ENCODE measurements at places on chromosomes 1 and 21.

DNA sequence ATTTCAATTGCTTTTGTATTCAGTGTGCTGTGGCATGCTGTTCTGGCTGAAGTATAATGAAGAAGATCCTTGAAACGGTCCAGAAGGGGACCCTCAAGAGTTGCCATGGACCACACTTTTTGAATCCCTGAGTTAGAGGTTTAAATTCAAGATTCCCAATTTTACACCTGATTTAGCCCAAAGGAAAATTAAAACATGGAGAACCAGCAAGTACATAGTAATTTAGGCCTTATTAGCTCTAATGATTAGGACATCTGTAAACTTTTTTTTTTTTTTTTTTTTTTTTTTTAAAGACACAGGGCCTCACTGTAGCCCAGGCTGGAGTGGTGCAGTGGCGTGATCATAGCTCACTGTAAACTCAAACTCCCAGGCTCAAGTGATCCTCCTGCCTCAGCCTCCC, 107.3 kb downstream of the ENAH start:
- no peak for DNase-seq

DNA sequence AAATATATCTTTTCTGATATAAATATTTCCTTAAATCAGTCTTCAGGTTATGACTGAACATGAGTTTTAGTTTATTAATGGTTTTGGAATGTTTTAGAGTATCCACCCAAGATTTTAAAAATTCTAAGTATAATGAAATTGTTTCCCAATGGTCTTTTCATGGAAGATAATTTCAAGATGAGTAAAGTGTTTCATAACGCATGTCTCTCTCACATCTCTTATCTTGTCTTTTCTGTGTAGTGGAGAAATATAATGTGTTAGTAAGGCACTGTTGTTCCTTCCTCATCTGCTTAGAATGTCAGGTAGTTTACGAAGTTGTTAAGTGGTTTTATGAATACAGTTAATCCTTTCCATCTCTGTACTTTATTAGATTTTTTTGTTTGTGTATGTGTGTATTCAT, 49.6 kb downstream of the PLA2G4A start:
- no peak for DNase-seq

DNA sequence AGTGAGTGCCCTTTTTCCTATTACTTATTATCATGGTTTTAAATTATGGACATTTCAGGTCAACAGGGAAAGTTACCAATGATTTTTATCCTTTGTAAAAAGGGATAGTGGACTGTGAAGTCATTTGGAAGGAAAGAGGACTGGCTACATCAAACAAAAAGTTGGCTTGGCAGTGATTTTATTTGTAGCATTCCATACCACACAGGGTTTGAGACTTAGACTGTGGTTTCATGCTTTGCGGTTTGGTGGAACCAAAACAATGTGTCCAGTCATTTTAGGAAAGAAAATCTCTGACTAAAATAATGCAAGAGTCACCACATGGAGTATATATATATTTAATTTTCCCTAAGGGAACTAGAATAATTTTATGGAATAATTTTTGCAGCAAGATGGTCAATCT, 239.5 kb downstream of the HMCN1 start:
- peak; percentile 92 for DNase-seq

DNA sequence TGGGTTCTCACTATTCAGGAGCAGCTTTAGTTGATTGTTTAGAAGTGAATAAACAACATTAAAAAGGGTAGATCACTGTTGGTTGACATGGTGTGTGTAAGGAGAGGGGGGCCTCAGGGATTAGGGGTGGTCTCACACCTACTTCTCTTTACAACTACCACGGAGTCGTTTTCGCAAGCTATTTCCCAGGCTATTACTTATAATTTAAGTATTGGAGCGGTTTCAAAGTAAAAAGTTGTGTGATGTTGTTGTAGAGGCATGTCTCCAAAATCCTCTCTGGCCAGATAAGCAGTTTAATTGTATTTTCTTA, 1.3 kb downstream of the GPSM2 start:
- no peak for DNase-seq

GRCh38 chr1:112794654-112795239, 79.6 kb upstream of the PPM1J start:
- no peak for DNase-seq

DNA sequence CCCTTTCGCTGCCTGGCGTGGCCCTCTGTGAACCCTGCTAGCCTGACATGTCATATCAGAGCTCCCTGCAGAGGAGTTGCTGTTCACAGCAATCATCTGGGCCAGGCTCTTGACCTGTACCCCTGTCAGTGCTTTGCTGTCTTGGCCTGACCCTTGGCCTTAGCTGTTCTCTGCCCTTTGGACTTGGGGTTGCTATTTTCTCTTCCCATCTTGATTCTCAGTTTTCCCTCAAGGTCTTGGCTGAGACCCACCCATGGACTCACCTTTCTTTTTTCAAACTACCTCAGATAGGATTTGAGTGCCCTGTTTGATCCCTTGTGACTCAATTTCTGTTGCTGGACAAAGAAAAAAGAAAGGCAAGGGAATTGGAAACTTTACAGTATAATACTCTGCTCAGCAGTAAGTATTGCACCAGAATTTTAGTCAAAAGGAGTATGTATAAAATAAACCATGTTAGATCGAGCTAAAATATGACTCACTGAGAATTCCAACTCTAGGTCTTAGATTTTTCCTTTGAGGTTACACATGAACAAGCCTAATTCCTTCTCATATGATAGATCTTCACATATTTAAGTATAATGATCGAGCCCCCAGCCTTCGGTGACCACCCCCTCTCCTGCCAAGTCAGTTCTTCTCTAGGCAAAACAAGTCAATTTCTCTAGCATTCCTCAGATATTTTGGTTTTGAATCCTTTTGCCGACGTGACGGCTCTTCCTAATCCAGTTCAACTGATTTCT, 110.5 kb downstream of the NGF start:
- DNase-seq = no peak

DNA sequence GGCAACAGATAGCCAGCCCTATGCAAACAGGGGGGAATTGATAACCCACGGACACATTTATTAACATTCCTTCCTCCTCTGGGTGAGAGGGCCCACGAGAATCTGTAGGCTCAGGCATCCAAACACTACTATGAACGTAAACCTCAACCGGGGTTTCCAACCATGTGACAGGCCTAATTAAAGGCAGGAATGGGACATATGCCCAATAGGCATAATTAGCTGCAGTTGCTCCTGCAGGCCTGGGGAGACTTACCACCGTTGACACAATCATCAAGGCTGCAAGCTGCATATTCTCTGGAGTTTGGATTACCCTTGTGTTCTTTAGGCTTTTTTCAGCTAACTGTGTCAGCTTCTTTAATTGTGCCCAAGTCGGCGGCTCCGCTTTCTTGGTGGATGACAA, 22.2 kb upstream of the GBP1 start:
- no peak for DNase-seq

DNA sequence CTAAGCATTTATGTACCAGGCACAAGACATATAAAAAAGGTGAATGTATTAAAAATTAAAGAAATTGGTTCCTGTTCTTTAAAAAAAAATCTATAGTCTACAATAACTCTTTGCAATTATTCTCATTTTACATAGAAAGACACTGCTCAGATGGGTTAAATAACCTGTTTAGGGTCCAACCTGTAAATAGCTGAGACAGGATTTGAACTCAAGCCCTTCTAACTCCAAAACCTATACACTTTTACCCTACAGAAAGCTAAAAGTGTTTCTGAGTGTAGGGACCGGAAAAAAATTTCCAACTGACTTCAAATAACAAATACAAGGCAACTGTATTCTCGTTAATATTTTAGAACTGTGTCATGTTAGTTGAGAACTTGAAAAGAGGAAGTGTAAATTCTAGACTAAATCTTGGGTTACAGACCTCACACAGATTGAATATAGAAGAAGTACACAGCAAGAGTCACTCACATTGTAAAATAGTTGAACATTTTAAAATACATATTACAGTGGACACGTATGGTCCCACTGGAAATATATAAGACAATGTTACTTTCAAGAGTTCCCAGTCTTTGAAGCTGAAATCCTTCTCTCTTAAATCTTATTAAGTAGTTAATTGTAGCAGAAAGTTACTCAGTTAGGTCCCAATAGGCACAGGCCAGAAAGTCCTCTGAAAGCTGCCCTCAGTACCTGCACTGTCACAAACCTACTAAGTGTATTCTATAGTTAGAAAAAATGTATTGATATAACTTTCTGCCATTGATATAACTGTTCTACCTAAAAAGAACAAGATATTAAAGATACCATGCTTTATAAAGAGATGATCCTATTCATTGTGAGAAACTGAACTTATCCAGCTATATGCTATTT, 7.3 kb downstream of the EDEM3 start:
- no peak for DNase-seq

- DNase-seq = peak; percentile 82
These were observed 7.4 kb upstream of the MPL start for GRCh38 chr1:43329995-43330751.

GRCh38 chr1:115457289-115457688, 119.2 kb upstream of the NGF start:
- DNase-seq = no peak

- DNase-seq = no peak
These were observed 79.2 kb downstream of the ZNF326 start for GRCh38 chr1:90074137-90074536.

DNA sequence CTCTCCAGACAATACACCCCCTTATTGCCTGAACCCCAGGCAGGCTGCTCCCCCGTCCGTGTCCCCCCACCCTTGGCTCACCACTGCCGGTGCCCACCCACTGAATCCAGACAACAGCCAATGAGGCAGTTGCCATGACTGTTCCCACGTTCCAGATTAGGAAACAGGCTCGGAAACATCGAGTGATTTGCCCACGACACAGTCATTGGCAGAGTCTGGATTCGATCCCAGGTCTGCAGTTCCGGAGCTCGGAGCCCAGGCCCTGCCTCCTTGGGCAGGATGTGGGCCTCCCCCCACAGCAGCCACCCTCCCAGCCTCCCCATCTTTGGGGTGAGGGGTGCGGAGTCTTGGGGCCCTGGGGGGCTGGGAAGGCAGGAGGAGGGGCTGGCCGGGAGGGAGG, 20.3 kb upstream of the CLSTN1 start:
- DNase-seq = peak; percentile 19

DNA sequence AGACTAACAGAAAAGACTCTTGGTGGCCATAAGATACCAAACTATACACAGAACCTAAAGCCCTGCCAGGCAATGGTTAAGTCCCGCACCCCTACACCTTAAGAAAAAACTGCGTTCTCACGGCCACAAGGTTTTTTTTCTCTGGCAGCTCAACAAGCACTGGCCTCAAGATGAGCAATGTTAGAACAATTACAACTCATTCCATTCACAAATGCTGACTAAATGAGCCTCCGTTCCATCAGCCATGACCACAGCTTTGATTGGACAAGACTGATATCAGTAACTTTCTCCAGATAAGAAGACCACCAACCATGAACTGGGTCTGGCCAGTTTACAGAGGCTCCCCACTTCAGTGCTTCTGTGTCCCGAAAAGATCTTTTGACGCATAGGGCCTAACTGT, 31.9 kb downstream of the SEC16B start:
- DNase-seq = no peak

DNA sequence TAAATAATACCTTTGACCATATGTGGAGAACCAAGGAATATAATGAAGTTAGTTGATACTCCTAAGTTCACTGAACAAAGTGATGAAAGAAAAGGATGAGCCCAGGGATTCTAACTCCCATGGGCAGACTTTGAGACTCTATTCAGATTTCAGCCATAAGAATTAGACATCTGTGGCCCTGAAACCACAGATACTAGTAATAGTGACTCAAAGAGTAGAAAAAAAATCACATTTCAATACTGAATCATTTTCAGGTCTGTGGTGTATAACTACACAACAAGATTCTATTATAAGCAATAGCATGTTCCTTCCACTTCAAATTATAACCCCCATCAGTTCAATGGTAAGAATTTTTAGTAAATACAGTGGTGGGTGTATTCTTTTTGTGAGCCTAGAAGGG, 16.4 kb upstream of the F13B start:
- DNase-seq = no peak

GRCh38 chr21:17370916-17371315, 141.9 kb upstream of the CXADR start:
- DNase-seq = no peak

GRCh38 chr1:243548516-243548915, 292.7 kb downstream of the SDCCAG8 start:
- DNase-seq = no peak

DNA sequence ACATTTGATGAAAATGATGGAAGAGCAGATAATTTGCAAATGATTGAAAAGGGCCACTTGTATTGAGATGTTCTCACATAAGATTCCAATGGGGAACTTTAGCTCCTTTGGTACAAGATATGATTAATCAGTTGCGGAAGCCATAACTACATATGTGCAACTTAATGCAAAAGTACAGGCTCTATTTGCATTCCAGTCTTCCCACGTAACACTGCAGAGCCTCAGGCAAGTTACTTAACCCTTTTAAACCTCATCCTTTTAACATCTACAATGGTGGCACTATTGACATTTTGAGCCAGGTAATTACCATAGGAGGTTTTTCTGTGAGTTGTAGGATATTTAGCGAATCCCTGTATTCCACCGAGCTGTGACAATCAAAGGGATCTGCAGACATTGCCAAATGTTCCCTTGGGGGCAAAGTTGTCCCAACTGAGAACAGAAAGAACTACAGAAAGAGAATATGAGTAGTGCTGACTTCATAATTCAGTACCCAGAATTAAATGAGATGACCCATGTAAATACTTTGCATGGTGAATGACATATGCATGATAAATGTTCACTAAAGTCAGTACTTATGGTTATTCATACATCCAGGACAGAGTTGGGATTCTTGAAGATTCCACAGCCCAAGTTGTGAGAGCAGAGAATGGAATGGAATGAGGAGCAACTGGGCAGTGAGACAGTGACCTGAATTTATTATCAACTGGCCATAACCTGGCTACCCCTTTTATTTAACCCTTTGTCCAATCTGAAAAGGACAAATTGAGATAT, 62.6 kb downstream of the SPAG17 start:
- no peak for DNase-seq

- DNase-seq = no peak
These were observed 80.8 kb downstream of the MATN1 start for GRCh38 chr1:30642391-30643120.

DNA sequence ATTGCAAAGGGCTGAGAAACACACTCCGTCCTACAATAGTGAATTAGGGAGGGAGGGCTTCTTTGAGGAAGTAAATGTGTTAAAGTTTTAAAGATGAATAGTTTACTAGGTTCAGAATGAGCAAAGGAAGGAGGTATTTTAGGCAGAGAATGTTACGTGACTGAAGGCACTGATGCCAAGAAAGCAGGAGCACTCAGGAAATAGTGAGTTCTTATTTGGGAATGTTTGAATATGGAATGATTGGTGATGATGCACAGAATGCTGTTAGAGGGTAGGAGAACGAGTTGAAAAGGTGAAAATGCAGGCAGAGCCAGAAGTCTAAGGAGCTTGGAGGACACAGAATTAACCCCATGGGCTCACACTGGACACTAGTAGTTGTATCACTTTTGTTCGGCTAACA, 108.0 kb downstream of the NRIP1 start:
- DNase-seq = no peak

DNA sequence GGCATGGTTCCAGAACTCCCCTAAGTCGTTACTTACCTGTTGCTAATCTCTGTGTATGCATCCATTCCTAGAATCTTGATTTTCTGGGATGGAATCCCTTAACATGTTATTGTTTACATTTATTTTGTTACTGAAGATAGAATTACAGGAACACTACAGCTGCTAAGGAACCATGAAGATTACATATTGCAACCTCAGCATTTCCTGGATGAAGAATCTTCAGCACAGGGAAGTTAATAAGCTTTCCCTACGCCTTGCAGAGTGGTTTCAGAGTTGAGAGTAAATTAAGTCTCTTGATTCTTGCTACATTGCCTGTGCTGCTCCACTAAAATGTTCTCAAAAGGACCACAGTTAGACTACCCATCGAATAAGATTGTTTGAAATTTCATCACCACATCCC, 31.4 kb upstream of the GBP6 start:
- DNase-seq = no peak
